ENCODE measurements at places on chromosomes 16 and 17.
A peak's percentile ranks its signal among the peaks of the same experiment; 100 is the strongest.

- DNase-seq, result no peak
These were observed 70.1 kb downstream of the SREBF1 start for GRCh38 chr17:17766744-17767120.

- no peak for DNase-seq
These were observed 15.7 kb upstream of the RPL38 start for GRCh38 chr17:74187761-74188160.

- peak; percentile 96 for DNase-seq
These were observed at the start of gene G6PC3 for GRCh38 chr17:44070455-44071197. TSS of gene G6PC3 (plus strand) at chr17:44070735. CDS start at chr17:44070966, 231 bp downstream.

DNA sequence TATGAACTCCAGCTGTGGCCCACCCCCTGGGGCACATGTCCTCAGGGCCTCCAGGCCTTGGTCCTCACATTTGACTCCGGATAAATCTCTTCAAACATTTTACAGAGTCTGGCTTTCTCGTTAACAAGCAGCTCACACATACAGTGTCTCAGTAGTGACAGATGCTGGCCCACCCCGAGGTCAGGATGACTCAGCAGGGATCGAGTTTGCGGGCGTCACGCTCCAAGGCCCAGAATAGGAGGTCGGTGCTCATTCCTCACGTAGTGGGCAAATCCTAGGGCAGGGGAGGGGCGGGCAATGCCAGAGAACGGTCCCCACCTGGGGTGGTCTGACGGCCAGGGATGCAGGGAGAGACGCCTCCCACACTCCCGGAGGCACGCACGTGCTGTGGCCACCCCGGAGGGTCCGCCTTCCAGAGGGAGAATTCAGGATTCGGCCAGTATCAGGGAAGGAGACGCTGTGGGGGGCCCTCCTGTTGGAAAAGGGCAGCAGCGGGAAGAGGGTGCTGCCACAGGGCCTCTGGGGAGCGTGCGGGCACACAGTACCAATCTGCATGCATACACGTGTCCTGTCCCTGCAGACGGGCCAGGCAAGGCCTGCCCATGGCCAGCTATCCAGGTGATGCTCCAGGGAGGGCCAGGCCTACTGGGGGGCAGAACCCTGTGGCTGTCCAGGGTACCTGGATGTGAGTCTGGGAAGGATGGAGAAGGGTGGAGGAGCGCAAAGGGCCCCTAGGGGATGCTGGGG, 8.6 kb downstream of the SLC7A5 start:
- DNase-seq, result no peak

DNA sequence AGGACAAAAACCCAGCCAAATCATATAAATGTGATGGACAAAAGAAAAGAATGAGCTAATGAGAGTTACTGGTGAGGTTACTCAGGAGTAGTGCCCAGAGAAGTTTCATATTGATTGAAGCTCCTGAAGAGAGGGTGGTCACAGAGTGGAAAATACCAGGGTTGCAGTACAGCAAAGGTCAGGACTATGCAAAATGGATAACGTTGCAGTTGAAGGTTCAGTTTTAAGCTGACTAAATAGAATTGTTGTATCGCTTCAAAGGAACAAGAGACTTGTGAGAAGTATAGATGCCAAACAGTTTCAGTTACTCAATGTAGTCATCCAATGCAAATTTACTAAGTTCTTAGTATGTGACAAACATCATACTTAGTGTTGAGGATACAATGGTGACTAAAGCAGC, 47.1 kb downstream of the ABCA8 start:
- no peak for DNase-seq

GRCh38 chr16:69861292-69862030, 89.7 kb upstream of the CLEC18A start:
- no peak for DNase-seq

DNA sequence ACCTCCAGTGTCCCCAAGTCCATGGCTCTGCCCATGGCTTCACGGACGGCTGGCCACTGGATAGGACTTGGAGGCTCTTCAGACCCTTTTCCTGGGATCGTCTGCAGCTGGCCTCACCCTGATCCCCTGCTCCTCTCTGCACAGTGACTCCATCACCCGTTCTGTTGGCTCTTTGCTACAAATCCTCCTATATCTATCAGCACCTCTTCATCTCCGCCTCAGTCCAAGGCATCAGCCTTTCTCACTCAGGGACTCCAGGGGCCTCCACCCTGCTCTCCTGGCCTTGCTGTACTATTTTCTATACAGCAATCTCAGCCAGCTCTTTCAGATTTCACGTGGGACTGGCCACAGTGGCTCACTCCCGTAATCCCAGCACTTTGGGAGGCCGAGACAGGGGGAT, 10.7 kb upstream of the SNN start:
- no peak for DNase-seq

GRCh38 chr17:45087504-45087975, 26.4 kb downstream of the NMT1 start:
- no peak for DNase-seq

DNA sequence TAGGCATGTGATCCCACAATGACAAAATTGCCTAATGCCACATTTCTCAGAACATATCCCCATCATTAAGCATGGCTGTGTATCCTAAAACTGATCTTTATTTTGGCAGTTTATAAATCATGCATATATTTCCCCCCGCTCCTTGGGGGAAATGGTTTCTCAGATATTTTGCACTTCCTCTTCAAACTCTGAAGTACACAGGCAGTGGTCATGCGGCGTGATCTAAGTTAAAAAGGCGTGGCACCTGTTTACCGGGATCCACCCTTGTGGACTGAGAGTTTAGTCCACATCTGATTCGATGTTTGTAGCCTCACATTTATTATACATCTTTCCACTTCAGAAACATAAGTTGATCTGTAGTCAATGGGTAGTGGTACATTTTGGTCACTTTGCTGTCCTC, 51.4 kb downstream of the USP10 start:
- DNase-seq, result no peak

DNA sequence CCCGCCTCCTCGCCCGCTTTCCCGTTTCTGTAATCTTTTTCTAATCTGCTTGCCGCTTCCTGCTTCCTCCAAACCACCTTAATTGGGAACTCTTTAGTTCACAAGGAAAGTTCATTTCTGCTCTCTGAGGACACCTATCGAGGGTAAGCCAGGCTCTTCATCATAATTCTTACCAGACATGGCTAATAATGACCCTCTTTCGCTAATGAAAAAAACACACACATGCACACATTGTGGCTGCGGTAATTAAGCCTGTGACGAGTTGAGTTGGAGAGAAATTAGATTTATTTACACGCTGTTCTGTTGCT, 100.6 kb downstream of the ZNF423 start:
- no peak for DNase-seq

Data from mesenteric fat pad (tissue), 1 donor.